ENCODE measurements at places on chromosomes 11 and 22. TPM values are rescaled to one million over a fixed set of nuclear protein-coding genes. Genes with fewer than 3 reads are reported as not detected.

Gene TSGA10IP
- not detected for total RNA-seq

Gene PRR5L
- total RNA-seq: 5.7 TPM

Gene SYT7
- total RNA-seq: 14.7 TPM

Gene MOB2
- total RNA-seq: 15.1 TPM

Gene AIFM3
- 4.5 TPM for total RNA-seq

Gene HBB
- total RNA-seq: 552 TPM

Gene KRTAP5-3
- total RNA-seq: not detected

Gene TBX10
- total RNA-seq: not detected

Gene PRR33
- not detected for total RNA-seq

Gene OR8D1
- total RNA-seq: not detected

Measured in frontal cortex (tissue), 4 donors.